ENCODE measurements at places on chromosomes 13 and 19. TPM values are rescaled to one million over a fixed set of nuclear protein-coding genes. Genes with fewer than 3 reads are reported as not detected.

Gene CSNK1G2
- polyA plus RNA-seq = 36.9 TPM

Gene ZSCAN1
- not detected for polyA plus RNA-seq

Gene C19orf44
- 3.4 TPM for polyA plus RNA-seq

Gene FFAR3
- polyA plus RNA-seq = not detected

Gene SIGLEC11
- polyA plus RNA-seq = not detected

Gene ARRDC5
- not detected for polyA plus RNA-seq

Gene ZNF415
- polyA plus RNA-seq = not detected

Gene DAND5
- polyA plus RNA-seq = 0.21 TPM

Gene ELAVL3
- not detected for polyA plus RNA-seq

Gene BIVM
- polyA plus RNA-seq = 6.8 TPM

Gene RXFP2
- polyA plus RNA-seq = not detected

Gene CLC
- polyA plus RNA-seq = not detected

Gene LILRA2
- polyA plus RNA-seq = not detected

Gene KCNRG
- 0.29 TPM for polyA plus RNA-seq

Gene PROZ
- not detected for polyA plus RNA-seq

Gene ZNF536
- not detected for polyA plus RNA-seq

Gene ARHGEF1
- 92.9 TPM for polyA plus RNA-seq

Gene ZNF69
- not detected for polyA plus RNA-seq

Gene MYADM
- 90.4 TPM for polyA plus RNA-seq

Gene ZNF700
- 0.37 TPM for polyA plus RNA-seq

Gene PEAK3
- not detected for polyA plus RNA-seq

Gene DACH1
- not detected for polyA plus RNA-seq

Gene CRTC1
- 4.0 TPM for polyA plus RNA-seq

Gene MCEMP1
- polyA plus RNA-seq = not detected

Data from A549 (cell line).